Omental fat pad (tissue), 4 donors: ENCODE measurements at places on chromosomes 1 and 21.

DNA sequence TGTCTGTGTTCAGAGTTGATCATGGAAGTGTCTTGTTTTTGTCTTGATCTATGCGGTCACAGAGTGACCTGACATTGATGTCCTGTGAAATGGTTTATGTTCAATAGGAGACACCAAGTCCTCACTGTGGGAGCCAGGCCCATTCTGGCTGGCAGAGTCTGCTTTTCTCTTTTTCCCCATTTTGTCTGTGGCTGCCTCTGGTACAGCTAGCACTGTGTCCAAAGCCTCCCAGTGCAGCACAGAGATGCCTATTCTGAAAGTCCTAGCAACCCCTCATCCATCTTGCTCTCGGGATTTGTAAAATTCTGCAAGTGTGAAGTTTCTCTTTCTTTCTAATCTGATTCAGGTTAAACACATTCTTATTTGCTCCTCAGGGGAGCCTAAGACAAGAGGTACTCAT, 14.3 kb downstream of the TNN start:
- no peak for DNase-seq

DNA sequence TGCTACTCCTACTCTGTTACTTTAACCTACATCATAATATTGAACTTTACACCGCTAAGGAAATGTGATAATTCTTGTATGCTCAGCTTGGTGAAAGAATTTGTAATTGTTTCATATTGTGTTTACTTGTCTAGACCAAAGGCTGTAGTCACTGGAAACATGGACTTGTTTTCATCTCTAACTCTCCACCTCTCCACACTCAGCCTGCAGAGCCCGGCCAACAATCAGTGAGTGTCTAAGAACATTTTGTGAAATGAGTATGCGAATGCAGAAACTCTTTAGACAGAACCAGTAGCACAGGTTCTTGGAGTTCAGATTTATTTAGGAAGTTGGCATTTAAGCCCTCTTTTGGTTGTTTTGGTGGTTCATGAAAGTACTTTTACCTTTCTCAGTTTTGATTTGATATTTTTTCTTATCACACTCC, 3.2 kb upstream of the RWDD3 start:
- no peak for DNase-seq

GRCh38 chr1:25694167-25695007, 77.8 kb downstream of the MAN1C1 start:
- no peak for DNase-seq

DNA sequence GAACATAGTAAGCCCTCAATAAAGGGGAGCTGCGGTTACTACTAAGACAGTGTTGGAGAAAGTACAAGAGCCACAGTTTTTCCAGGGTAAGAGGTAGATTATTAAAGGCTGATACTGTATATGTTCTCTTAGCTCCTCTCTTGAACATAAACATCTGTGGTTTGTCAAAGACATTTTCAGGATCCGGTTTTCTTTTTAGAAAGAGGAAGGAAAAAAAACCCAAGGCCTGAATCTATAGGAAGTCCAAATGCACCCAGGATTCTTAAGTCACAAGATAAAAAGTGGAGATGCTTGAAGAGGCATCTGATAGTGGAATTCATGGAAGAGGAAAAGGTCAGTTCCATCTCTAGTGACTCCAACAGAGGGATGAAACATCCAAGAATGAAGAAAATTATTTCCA, 24.6 kb upstream of the SLC45A3 start:
- DNase-seq = no peak

DNA sequence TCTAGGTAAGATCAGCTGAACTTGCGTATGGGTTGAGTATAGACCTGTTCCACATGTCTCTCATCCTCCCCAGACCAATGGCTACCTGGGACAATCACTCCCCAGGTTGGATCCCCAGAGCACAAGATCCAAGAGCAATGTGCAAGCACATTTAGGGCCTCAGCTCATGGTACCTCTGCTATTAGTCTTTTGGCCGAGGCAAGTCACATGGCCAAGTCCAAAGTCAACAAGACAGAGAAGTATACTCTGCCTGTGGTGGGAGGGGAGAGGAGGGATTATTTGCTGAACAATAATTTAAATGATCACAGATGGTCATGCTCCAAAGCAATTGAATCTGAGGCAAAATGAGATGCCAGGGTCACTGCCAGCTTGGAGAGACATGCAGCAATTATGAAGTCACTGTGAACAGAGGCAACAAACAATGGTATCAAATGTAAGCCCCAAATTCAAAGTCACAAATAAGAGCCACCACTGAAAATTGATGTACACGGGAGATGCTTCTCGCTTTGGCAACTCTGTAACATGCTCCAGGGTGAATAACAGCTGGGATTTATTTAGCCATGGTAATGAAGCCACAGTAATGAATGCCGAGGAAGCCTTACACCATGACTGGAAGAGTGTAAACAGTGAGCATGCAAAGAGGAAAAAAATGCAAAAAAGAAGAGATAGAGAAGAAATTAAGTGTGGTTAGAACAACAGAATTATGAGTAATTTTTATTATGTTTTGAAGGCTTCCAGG, 149.1 kb downstream of the ZNF281 start:
- no peak for DNase-seq

- DNase-seq = no peak
Measured at GRCh38 chr21:42236693-42237092, 17.8 kb downstream of the ABCG1 start.
